RWPE1 (cell line): ENCODE measurements at places on chromosomes 2 and 18.

- DNase-seq = no peak
Observed at GRCh38 chr2:192059266-192059665, 135.5 kb downstream of the TMEFF2 start.

- no peak for DNase-seq
Observed at GRCh38 chr18:24114924-24115549, 23.8 kb upstream of the CABYR start.

GRCh38 chr2:40285391-40285790 lies 166.5 kb downstream of the SLC8A1 start:
- no peak for DNase-seq

DNA sequence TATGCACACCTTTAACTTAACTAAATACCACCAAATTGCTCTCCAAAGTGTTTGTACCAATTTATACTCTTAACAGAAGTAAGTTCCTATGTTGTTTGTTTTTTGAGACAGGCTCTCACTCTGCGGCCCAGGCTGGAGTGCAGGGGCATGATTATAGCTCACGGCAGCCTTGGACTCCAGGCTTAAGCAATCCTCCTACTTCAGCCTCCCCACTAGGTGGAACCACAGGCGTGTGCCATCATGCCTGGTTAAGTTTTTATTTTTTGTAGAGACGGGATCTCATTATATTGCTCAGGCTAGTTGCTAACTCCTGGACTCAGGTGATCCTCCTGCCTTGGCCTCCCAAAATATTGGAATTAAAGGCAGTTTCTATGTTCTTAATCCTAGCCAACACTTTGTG lies 13.1 kb upstream of the NAB1 start:
- DNase-seq = no peak

GRCh38 chr2:127676906-127677305 lies 1.6 kb upstream of the LIMS2 start:
- no peak for DNase-seq

GRCh38 chr2:239263231-239263630 lies 137.6 kb downstream of the HDAC4 start:
- DNase-seq = no peak

DNA sequence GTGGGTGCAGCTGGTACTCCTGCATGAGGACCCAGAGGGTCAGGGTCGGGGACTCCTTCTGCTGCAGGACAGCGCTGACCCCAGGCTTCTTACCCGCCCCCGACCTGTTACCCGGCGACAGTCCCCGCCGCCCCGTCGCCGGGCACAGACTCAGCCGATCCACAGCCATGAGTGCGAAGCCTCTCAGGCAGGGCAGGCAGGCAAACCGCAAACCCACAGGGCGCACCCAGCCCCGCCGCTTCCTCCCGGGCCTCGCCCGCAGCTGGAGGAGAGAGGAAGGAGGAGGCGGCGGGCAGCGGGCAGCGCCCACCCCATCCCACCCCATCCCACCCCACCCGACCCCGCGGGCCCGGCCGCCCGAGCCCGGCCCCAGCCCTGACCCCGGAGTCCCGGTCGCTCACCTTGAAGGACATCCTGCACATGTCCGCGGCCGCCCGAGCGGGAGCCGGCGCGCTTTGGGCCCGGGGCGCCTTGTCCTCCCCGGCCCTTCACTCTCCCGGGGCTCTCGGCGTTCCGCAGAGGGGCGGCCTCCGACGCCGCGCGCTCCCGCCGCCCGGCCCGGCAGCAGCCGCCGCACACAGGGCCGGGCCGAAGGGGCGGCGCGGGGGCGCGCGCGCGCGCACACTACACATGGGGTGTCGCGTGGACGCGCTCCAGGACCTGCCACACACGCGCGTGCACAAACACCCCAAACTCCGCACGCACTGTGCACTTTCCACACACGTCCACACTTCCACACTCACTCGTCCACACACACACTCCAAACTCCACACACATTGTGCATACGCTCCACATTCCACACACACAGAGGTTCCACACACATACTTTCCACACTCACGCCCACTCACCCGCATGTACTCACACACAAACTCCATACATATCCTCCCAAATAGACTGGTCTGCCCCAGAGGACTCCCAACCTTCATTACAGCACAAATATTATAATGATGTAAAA lies at the start of gene ANKRD29:
ANKRD29 (minus strand) TSS at position 603 of the 955 bp plus-strand sequence; CDS start at position 422, 181 bp downstream.
- DNase-seq = peak; percentile 50

DNA sequence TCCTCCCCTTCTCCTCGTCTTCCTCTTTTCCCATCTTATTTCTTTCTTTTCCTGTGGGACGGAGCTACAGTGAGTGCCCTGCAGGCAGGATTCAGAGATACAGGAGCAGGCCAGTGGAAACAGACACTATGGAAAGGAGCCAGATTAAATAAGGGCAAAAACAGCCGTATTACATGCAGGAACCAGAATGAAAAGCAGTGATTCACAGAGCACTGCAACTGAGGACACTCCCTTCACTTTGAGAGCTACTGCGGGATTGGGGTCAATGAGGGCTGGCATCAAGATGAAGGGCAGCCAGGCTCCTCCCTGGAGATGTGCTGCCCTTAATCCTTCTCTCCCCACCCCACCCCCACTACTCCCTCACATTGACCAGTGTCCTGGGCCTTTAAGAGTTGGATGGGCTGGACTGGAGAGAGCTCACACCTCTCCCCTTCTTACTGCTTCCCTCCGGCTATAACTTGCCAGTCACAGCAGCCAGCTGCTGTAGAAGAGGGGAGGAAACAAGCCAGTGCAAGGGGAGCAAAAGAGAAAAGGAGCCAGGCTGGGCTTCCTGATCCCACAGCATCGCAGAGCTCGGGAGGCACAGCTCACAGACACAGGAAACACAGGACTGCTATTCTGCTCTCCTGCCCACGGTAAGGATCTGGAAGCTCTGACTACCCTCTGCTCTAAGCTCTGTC lies at the start of gene PLCD4:
PLCD4 (plus strand) TSS at position 464 of the 680 bp plus-strand sequence. CDS start 7,841 bp downstream, outside the sequence.
- DNase-seq = peak; percentile 82

DNA sequence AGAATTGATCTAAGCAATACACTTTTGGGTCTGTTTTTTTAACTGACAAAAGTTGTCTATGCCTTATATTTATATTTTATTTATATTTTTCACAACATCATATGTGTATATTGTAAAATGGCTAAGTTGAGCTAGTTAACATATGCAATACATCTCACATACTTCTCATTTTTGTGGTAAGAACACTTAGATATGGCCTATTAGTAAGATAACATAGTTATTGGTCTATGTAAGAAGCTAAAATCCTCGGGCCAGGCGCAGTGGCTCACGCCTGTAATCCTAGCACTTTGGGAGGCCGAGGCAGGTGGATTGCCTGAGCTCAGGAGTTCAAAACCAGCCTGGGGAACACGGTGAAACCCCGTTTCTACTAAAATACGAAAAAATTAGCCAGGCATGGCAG lies 275.6 kb upstream of the ID2 start:
- DNase-seq = no peak

DNA sequence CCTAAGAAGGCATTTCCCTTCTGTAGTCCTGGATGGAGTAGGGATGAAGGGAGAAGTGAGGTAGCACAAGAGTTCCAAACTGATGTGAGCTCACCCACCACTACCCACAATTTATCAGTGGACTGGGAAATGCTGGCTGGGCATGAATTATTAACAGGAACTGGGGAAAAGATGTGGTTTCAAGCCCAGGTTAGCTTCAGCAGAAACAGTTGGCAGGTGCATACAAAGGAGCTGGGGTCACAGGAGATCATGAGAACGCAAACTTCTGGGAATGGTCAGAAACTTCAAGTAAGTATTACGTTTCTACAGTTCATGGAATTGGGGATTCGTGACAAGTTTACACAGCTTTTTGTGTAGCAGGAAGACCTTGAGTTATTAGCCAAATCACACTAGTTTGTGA lies 5.4 kb downstream of the CCDC141 start:
- DNase-seq = no peak

DNA sequence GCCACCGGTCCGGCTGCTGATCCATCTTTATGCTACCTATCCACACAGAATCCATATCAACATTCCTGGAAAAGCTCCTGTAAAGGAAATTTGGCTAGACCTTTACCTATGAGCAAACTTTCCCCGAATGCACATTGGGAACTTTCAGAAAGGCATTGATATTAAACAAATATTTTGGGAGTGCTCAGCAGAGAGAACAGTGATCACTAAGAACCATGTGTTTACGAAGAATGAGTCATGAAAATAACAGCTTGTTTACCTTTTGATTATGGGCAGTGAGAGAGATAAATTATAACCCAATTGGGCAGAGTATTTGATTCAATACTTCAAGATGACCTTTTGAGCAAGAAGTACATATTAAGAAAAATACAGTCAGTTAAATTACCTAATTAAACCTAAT lies 189.7 kb upstream of the CDH2 start:
- no peak for DNase-seq

DNA sequence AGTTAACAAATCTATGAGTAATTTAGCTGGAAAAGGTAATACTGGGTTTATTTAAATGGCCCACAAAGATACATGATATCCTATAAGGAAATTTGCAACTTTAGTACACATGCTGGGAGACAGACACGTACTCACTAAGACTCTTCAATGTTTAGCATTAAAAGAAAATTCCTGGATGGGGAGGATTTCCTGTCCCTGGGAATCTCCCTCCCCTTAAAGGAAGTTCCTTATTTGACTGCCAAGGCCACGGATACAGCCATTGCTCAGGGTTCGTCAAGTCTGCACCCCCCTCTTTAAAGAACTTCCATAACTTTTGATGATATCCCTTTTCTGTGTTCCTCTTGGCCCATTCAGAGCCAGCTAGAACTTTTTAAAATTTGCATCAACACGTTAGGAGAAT lies 267.6 kb downstream of the CD226 start:
- no peak for DNase-seq

- DNase-seq = no peak
Observed at GRCh38 chr18:12231040-12231882, 22.9 kb upstream of the CIDEA start.

DNA sequence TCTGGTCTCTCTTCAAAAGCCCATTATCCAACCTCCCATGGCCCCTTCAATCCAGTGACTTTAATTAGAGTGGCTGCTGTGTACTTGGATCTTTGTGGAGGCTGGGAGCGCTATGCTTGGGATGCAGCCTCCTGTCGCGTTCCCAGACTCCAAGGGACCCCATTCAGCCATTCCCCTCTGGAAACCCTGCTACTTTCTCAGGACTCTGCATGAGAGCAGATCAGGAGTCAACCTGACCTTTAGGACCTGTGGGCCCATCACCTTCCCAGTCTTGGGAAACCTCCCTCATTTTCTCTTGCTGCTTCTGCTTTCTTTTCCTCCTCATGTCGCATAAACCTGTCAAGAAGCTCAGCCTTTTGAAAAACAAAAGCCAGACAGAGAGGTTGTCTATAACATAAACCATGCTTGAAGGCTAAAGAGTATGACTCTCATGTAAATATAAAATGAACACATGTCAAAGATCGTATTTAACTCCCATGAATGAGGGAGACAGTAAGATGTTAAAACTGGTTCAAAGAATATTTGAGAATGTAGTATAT lies 143.1 kb upstream of the PELI1 start:
- DNase-seq = no peak

DNA sequence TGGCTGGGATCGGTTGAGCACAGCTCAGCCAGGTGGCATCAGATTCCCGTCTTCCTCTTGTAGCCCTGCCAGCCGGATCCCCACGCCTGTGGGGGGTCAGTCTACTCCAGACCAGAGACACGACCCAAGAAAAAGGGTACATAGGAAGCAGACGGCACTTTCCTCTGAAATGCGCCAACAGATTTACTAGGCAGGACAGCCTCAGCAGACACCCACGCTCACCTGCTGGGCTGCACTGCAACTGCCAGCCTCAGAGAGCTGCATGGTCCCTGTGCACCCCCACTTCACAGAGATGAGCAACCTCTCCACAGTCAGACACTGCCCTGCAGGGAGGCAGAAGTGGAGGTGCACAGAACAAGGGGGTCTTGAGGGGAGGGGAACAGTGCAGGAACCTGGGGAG lies 75.7 kb upstream of the OTOS start:
- no peak for DNase-seq

GRCh38 chr2:9945596-9945995 lies 5.9 kb upstream of the GRHL1 start:
- no peak for DNase-seq

DNA sequence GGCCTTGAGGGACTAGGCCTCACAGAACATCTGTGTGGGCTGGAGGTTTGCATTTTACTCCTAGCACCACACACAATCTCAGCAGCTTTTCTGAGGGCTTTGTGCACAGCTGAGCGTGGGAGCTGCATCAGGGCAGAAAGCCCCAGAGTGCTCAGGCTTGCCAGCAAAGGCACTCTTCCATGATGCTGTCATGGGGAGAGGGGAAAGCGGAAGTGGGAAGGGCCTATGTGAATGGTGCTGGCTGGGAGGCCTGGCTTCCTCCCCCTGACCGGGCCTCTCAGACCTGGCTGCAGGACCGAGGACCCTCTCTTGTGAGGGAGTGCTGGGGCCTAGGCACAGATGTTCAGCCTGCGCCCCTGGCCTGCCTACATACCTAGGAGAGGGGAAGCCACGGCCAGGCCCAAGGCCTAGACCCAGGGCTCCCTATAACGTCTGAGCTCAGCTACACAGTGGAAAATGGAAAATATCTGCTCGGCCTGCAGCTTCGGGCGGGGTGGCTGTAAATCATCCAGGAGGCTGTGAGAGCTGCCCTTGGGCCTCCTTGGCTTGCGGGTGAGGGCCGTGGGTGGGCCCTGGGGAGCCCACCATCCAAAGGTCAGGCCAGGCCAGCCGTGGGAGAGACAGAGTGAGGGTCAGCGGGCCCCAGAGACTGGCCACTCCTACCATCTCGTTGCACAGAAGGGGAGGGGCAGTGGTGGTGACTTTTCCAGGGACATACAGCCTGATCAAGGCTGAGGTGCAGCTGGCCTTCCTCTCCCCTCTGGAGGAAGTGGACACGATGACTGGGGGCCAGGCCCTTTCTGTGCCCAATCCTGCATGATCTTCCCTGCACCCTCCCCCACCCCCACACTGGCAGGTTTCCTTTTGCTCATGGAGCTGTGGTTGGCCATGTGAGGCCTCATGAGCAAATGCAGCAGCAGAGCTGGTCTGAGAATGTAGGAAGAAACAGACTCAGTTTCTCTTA lies 22.8 kb downstream of the GLI2 start:
- no peak for DNase-seq

GRCh38 chr2:190717306-190717705 lies 68.4 kb downstream of the NAB1 start:
- no peak for DNase-seq

GRCh38 chr2:62184512-62185230 lies 11.2 kb upstream of the B3GNT2 start:
- DNase-seq = no peak

GRCh38 chr2:191818725-191819350 lies 28.1 kb downstream of the CAVIN2 start:
- no peak for DNase-seq

DNA sequence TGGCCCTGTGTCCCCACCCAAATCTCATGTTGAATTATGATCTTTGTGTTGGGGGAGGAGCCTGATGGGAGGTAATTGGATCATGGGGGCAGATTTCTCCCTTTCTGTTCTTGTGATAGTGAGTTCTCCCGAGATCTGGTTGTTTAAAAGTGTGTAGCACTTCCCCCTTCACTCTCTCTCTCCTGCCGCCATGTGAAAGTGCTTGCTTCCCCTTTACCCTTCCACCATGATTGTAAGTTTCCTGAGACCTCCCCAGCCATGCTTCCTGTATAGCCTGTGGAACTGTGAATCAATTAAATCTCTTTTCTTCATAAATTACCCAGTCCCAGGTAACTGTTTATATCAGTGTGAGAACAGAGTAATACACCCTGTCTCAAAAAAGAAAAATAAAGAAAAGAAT lies 25.5 kb downstream of the LRRFIP1 start:
- no peak for DNase-seq

GRCh38 chr18:5430131-5430530 lies 113.7 kb downstream of the EPB41L3 start:
- DNase-seq = no peak
